Forelimb muscle (tissue), 1 donor: ENCODE measurements at places on chromosomes 16 and 17. TPM values are rescaled to one million over a fixed set of nuclear protein-coding genes. Genes with fewer than 3 reads are reported as not detected.
A peak's percentile ranks its signal among the peaks of the same experiment; 100 is the strongest.

- no peak for DNase-seq
These were observed 156.2 kb downstream of the ABCC12 start for GRCh38 chr16:47999595-47999994.

The NPIPA8 gene
- 1.1 TPM for polyA plus RNA-seq

The LGALS9B gene
- polyA plus RNA-seq = not detected

DNA sequence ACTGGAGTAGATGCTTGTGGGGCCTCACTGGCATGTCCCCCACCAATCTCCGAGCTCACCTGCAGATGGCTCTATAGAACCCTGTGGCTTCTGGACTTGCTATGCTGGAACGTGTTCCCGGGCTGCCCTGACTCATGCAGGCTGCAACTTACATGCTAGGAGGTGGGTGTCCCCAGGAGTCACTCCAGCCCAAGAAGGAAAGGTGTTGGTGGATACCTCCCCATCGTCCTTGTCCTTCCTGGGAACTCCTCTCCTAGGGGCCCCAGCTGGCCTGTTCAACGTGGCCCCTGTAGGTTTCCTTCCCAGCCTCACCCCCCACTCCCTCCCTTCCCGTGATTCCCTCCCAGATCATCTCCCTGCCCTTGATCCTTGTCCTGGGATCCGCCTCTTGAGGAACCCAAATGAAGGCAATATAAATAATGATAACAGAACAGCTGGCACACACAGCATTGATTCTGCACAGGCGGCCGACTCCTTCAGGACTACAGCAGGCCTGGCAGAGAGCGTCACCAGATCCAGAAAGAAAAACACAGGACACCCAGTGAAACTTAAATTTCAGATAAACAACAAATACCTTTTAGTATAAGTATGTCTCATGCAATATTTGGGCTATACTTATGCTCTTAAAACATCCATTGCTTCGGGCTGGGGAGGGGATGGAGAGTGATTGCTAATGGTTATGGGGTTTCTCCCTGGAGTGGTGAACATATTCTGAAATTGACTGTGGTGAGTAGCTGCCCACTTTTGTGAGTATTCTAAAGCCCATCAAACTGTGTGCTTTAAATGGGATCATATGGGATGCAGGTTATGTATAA lies 221.1 kb upstream of the GSE1 start:
- DNase-seq = no peak

- DNase-seq = no peak
These were observed 40.6 kb upstream of the CDH1 start for GRCh38 chr16:68696514-68696913.

DNA sequence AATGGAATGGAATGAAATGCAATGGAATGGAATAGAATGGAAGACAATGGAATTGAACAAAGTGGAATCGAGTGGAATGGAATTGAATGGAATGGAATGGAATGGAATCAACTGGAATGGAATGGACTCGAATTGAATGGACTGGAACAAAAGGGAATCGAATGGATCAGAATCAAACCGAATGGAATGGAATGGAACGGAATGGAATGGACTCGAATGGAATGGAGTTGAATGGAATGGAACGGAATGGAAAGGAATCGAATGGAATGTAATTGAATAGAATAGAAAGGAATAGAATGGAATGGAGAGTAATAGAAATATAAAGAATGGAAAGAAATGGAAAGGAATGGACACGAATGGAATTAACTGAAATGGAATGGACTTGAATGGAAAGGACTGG lies 475.2 kb upstream of the WSB1 start:
- peak; percentile 5 for DNase-seq

DNA sequence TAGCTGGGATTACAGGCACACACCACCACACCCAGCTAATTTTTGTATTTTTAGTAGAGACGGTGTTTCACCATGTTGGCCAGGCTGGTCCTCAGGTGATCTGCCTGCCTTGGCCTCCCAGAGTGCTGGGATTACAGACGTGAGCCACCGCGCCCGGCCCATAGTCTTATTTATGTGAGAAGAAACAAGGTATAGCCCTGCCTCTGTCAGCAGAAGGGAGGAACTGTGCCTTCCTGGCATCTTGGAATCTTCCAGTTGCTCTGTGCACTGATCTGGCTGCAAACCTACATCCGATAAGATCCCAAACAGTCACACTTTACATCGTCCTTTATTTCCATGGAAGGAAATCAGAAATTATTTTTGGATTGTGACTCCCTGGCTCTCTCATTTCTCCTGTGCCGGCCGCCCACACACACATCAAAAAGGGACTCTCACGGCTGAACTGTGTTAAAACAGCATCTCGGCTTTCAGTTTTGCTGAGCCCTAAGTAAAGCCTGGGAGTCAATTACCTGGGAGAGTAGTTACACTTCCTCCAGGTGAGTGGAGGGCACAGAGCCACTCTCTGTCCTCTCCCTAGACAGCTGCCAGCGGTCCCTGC lies 23.3 kb downstream of the WIPI1 start:
- DNase-seq = no peak

DNA sequence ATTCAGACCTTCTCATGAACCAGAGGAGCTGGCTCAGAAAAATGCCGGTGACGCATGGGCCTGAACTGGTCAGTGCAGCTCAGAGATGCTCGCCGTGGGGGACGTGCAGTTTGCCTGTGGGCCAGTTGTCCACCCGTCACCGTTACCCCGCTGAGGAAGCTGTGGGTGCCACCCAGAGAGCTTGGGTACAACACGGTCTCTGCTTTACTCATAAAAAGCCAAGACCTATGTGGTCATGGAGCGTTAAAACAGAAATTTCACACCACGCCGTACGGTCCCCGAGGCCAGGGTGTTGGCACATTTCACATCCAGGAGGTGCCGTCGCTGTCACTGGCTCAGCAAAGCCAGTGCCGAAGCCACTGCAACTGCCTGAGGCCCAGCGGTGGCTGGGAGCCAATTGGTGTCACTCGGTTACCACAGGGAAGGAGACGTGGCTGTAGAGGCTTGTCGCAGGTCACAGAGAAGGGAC lies 120.9 kb downstream of the METRNL start:
- DNase-seq = no peak

DNA sequence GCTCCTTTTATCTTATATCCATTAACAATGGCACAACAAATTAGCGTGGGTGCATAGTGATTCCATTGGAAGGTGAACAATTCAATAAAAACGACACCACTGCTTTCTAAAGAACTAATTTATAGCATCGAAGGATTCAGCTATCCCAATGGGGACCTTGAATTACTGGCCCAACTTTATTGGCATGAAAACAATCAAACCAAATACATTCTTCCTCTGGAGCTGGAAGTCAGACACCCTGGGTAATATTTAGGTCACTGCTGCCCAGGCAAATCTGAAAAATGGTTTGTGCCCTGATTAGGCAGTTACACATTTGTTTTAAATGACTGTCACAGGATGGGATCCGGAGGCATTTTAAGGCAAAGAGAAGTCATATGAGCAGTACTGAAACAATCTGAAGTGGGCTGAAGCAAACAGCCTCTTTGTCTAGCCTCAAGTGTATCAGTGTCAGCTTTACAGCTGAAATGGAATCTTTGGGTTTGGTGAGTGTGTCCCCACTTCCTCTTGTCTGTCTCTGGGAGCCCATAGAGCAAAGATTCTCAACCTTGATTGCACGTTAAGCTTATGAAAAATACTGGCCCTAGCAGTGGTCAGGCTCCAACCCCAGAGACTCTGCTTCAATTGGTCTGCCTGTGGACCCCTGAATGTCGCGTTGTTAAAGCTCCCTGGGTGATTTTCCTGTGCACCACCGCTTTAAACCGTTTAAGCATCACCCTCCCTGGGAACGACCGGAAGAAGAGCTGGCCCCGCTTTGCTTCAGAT lies 30.3 kb downstream of the CDK5R1 start:
- no peak for DNase-seq

The CDRT4 gene
- polyA plus RNA-seq = 4.1 TPM

- DNase-seq = peak; percentile 43
These were observed 171.4 kb upstream of the DYNLRB2 start for GRCh38 chr16:80369138-80369958.

The HBZ gene
- polyA plus RNA-seq = 4.9 TPM

- no peak for DNase-seq
These were observed 4.3 kb downstream of the ACSM3 start for GRCh38 chr16:20768121-20768520.

- DNase-seq = no peak
These were observed 6.1 kb upstream of the TRPV1 start for GRCh38 chr17:3615160-3615870.

DNA sequence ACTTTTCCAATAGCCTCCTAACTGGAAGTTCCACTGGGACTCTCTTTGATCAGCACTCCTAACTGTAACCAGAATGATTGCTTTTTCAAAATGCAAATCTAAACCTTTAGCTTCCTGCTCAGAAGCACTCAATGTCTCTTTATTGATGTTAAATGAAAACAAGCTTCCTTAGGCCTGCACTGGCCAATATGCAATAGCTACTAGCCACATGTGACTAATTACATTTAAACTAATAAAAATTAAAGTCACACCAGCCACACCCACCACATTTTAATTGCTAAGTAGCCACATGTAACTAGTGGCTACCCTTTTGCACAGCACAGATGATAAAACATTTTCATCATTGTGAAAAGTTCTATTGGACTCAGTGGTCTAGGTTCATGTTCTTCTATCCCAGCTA lies 31.8 kb downstream of the FAM20A start:
- no peak for DNase-seq

The TBC1D3E gene
- not detected for polyA plus RNA-seq

The MYOCD gene
- 0.70 TPM for polyA plus RNA-seq

GRCh38 chr16:56042416-56042815 lies 148.9 kb upstream of the GNAO1 start:
- no peak for DNase-seq

DNA sequence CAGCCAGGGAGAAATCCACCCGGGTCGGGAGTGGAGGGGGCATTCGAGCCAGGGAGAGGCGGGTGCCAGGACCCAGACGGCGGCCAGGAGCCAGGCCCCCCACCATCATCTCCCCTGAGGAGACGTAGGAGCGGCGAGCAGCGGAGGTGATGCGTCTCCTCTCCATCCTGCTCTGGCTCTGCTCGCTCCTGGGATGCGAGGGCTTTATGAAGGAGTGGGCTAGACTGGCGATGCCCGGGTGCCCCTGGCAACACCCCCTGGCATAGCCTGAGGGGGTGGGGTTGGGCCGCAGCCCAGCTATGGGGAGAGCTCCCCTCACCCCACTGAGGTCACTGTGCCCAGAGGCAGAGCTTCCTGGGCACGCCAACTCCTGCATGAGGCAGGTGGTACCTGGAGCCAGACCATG lies at the start of gene GFAP:
GFAP (minus strand) TSS at position 180 of the 406 bp plus-strand sequence; CDS start at position 166, 14 bp downstream.
- DNase-seq = no peak

GRCh38 chr16:78813661-78814311 lies 714.3 kb downstream of the WWOX start:
- no peak for DNase-seq

DNA sequence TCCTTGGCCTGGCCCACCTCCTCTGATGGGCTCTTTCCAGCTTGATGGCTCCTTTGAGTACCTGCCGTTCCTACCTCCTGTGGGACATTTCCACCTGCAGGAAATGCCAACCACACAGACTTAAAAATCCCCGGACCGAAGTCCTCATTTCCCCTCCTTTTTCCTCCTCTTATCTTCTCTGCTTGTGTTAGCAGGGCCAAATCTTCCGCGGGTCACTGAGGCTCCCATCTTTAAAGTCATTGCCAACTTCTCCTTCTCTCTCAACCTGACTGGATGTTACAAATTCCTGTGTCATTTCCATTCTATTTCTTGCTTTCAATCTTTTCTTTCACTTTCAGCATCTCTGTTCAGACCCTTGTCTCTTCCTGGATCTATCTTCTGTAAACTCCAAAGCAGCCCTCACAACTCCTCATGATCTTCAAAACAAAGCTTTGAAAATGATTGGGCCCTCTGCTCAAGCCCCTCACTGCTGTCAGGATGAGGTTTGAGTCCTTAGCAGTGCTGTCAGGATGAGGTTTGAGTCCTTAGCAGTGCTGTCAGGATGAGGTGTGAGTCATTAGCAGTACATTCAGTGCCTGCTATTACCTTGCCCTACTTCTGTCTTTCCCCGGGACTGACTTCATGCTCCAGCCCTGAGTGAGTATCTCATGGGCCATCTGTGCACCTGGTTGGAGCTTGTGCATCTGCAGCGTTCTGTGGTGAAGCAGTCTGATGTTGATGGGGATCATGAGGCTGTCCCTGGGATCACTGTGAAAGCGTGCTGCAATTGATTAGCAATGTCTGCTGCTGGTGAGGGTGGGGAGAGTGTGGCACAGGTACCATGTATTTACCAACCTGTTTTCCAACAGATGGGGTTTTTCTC lies 100.1 kb downstream of the IRF8 start:
- no peak for DNase-seq

DNA sequence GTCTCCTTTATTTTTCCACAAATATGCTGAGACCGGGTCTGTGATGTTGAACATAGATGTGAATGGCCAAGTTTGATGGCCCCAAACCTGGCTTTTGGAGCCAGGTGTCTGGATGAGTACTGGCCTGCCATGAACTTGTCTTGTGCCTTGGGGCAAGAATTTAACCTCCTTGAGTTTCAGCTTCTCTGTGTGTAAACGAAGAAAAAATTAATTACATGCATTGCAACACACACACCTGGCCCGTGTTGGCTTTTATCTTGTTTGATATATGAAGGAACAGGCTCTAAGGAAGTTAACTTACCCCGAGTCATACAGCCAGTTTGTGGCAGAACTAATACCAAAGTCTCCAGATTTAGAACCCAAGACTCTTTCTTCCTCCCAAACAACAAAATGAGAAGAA lies 13.1 kb downstream of the FBXO39 start:
- no peak for DNase-seq

The LITAFD gene
- polyA plus RNA-seq = not detected

GRCh38 chr16:693364-693763 lies 3.2 kb upstream of the WDR24 start:
- no peak for DNase-seq

The FOXF1 gene
- not detected for polyA plus RNA-seq

DNA sequence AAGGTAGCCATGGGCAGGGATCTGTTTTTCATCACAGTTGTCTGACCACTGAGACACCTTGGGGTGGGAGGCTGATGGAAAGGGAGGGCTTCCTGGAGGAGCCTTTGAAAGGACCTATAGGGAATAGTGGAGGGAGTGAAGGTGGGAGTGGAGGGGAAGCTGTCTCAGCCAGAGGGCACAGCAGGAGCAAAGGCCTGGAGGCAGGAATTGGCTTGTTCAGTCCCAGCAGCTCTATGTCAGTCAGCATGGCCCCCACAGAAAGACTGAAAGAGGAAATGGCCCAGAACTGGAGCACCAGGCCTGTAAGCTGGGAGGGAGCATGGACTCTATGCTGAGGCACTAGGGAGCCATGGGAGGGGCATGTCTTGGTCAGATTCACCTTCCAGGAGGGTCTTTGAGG lies 12.8 kb upstream of the CBFB start:
- DNase-seq = no peak

The TMEM88 gene
- 23.0 TPM for polyA plus RNA-seq

The TEDC2 gene
- polyA plus RNA-seq = 4.4 TPM

- peak; percentile 25 for DNase-seq
These were observed 178.3 kb downstream of the MRTFB start for GRCh38 chr16:14249291-14250032.
